Mesothelial cell of epicardium (in vitro differentiated cells): ENCODE measurements at places on chromosomes 2 and 18.

DNA sequence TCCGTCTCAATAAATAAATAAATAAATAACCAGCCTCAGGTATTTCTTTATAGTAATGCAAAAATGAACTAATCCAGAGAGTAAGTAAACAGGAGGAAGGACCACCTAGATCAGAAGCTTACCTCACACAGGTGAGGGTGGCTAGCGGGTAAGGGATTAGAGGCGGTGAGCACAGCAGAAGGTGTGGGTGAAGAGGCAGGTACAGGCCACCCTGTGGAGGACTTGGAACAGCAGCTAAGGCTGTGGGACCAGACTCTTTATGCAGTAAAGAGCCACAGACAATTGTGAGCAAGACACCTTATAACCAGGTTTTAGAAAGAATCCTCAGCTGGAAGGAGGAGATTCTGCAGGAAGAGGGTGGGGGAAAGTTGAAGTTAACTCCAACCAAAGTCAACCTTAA, 34.2 kb upstream of the TTR start:
- no peaks in the 10 kb centered on the region for H3K36me3 ChIP-seq
- H3K4me3 ChIP-seq, result no peak overlapping the region
- H3K27me3 ChIP-seq, result peaks cover 1% of the 10 kb centered on the region
- peaks cover 27% of the 10 kb centered on the region for H3K4me1 ChIP-seq
- no peak for DNase-seq

- no peak overlapping the region for H3K4me3 ChIP-seq
- no peak for DNase-seq
- no peaks in the 10 kb centered on the region for H3K27me3 ChIP-seq
- no peaks in the 10 kb centered on the region for H3K4me1 ChIP-seq
Observed at GRCh38 chr2:156511803-156512202, 75.6 kb downstream of the GPD2 start.

GRCh38 chr2:222861411-222862105, 722 bp downstream of the ACSL3 start:
- no peaks in the 10 kb centered on the region for H3K27me3 ChIP-seq
- H3K4me3 ChIP-seq, result no peak overlapping the region
- no peak overlapping the region for H3K27ac ChIP-seq
- H3K4me1 ChIP-seq, result peaks cover 15% of the 10 kb centered on the region

GRCh38 chr18:38241736-38242135, 676.1 kb upstream of the CELF4 start:
- DNase-seq, result no peak
- no peaks in the 10 kb centered on the region for H3K4me1 ChIP-seq
- H3K27me3 ChIP-seq, result no peaks in the 10 kb centered on the region
- no peak overlapping the region for H3K27ac ChIP-seq
- no peaks in the 10 kb centered on the region for H3K36me3 ChIP-seq
- no peak overlapping the region for H3K4me3 ChIP-seq

DNA sequence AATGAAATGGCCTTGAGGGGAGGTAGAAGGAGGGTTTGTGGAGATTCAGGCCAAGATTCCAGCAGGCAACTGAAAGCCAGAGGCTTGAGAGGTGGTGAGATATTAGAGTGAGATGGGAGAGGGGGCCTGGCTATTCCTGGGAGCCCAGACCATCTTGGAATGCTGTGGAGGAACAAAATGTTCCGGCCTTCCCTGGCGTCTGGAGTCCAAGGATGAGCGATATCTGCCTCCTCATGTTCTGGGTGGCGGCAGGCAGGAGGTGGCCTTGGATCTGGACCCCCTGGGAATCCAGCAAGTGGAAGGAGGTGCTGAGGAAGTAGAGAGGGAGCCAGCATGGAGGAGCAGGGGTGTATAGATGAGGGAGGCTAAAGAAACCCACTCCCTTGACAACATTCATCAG, 335.9 kb downstream of the CYP26B1 start:
- H3K36me3 ChIP-seq, result no peaks in the 10 kb centered on the region
- H3K27me3 ChIP-seq, result no peaks in the 10 kb centered on the region
- DNase-seq, result no peak
- peaks cover 14% of the 10 kb centered on the region for H3K4me1 ChIP-seq
- H3K27ac ChIP-seq, result no peak overlapping the region

DNA sequence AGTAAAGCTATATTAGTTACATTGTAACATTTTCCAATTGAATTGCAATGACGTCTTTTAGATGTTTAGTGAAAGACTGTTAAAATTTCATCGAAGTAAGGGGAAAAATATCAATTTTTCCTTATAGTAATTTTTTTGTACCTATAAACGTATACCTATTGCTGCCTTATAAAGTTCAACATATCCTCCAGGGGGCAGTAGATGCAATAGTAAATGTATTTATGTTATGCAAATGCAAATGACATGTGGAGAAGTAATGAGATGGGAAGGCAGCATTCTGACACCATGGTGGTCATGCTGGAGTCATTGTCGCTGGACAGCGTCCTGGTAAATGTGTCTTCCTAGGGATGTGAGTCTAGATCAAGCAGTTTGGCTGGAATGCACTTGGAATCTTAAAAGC, 38.7 kb downstream of the MSTN start:
- no peak overlapping the region for H3K4me3 ChIP-seq
- H3K4me1 ChIP-seq, result no peaks in the 10 kb centered on the region
- no peaks in the 10 kb centered on the region for H3K36me3 ChIP-seq
- no peak overlapping the region for H3K27ac ChIP-seq
- DNase-seq, result no peak

- H3K4me1 ChIP-seq, result peaks cover 45% of the 10 kb centered on the region
- peak within 1 kb of the TSS; percentile 82 for H3K4me3 ChIP-seq
- H3K36me3 ChIP-seq, result no peaks in the 10 kb centered on the region
- no peaks in the 10 kb centered on the region for H3K27me3 ChIP-seq
Observed at GRCh38 chr2:159616286-159616701, at the start of gene BAZ2B. BAZ2B (minus strand) TSS chr2:159616548; CDS start chr2:159478719, 137,829 bp downstream.
